ENCODE measurements at places on chromosomes 7 and 10.

DNA sequence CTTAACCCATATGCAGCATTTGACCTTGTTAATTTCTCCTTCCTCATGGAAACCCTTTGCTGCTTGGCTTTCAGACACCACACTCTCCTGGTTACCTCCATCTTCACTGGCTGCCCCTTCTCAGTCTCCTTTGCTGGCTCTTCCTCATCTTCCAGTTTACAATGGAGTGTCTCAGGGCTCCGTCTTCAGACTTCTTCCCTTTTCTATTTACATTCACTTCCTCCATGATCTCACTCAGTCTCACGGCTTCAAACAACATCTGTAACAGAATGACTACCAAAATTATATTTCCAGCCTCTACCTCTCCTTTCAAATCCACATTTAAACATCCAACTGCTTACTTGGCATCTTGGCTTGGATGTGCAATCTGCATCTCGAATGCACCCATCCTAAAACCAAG lies 140.4 kb downstream of the DKK1 start:
- DNase-seq: no peak

- DNase-seq: no peak
Measured at GRCh38 chr10:24518411-24518810, 205.3 kb downstream of the ARHGAP21 start.

DNA sequence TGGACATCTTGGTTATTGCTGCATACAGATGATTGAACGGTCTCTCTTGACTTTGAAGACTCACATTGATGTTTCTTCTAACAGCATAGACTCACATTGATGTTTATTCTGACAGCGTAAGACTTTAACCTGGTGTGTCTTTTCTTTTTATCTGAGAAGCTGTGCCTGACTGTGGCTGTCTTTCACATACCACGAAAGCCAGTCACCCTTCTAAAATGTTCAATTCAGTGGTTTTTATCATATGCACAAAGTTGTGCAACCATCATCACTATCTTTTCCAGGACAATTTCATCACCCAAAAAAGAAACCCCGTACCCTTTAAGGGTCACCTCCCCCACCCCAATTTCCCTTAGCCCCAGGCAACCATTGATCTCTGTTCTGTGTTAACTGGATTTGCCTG lies 24.7 kb downstream of the CELF2 start:
- DNase-seq: no peak

DNA sequence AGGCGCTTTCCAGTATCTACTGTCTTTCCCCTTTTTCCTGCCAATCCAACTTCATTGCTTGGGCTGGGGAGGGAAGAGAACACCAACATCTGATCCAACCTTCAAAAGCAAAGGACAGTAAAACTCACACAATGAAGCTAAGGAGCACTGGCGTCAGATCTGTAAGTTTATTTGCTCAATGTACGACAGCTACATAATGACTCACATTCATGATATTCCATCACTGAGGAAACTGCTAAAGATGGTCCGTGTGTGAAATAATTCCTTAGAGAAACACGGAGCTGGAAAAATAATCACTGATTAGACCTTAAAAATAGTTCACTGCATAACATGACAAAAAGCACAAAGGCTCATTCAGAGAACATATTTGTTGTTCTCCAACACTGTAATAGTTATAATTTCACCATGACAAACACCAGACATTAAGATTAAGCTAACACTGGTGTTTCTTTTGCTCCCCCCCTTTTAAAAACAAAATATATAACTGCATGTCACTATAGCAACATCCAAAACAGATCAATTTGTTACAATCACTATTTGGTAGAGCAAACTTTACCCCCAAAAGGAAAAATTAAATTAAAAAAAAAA lies 24.3 kb downstream of the HSPB1 start:
- DNase-seq: peak; percentile 75

DNA sequence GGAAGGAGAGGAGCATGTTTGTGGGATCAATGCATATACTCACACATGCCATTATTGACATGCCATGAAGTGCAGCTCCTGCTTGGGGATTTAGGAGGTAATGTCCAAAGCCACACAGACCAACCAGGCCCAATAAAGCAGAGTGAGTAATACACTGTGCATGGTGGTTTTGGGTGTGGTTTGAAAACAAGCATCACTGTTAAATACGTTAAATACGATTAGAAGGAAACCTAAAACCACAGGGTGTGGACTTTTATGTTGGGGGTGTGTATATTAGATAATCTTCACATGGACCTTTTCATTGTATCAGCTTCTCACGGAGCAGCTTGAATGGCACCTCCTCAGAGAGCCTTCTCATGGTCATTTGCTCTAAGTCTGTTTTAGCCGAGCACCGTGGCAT lies 10.4 kb upstream of the EIF3A start:
- DNase-seq: no peak

GRCh38 chr10:6014241-6014761 lies 37.0 kb upstream of the IL15RA start:
- DNase-seq: peak; percentile 75

Measured in dermis blood vessel endothelial cell (primary cell).